ENCODE measurements at places on chromosomes 4 and X. TPM values are rescaled to one million over a fixed set of nuclear protein-coding genes. Genes with fewer than 3 reads are reported as not detected.
A peak's percentile ranks its signal among the peaks of the same experiment; 100 is the strongest.

FSTL5 gene
- total RNA-seq = not detected

MGARP gene
- total RNA-seq = 4.4 TPM

ARHGAP24 gene
- total RNA-seq = 52.5 TPM

ARR3 gene
- total RNA-seq = not detected

TLR7 gene
- under 0.01 TPM for total RNA-seq

GYPB gene
- total RNA-seq = not detected

HCCS gene
- total RNA-seq = 17.7 TPM

KCNE5 gene
- 0.36 TPM for total RNA-seq

DNA sequence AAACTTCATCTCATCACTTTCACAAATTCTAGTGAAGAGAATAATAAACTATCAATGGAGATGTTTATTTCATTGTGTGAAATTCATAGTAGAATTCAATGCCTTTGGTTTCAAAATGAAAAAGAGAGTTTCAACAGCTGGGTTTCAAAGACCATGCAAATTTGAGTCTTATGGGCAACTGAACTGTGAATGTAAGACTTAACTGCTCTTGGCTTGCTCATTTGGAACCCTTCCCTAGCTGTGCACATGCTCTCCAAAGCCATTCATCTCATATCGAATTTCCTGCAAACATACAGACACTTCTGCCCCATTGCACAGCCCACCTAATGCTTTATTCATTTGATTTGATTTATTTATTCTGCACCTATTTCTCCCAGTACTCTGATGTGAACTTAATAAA is 154.5 kb downstream of the GRXCR1 start:
- H3K36me3 ChIP-seq = no peaks in the 10 kb centered on the region
- H3K27me3 ChIP-seq = no peaks in the 10 kb centered on the region
- H3K4me3 ChIP-seq = no peak overlapping the region
- no peaks in the 10 kb centered on the region for H3K4me1 ChIP-seq

DNA sequence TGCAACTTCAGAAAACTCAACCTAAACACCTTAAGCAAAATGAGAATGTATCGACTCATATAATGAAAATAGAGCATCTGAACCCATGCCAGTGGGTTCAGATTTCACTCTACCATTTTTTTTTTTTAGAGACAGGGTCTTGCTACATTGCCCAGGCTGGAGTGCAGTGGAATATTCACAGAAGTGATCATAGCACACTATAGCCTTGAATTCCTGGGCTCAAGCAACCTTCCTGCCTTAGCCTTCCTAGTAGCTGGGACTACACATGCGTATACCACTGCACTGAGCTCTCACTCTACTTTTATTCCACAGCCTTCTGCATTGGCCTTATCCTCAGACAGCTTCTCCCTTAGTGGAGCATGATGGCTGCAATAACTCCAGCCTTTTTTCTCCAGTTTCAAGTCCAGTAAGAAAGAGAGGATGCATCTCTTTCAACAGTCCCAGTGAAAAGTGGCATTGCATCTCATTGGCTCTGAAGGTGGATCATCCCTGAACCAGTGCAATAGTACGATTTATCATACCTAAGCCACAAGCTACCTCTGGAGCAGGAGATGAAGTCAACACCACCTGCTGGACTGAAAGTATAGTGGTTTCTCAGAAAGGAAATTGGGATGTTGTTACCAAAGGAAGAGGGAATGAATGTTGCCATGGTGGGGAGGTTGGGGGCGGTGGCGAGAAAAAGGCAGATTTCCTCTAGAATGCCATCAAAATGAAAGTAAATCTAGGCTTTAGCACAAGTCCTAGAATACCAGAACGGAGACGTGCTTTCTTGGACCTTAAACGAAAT is 2.0 kb upstream of the SOD3 start:
- no peak overlapping the region for H3K27ac ChIP-seq
- DNase-seq = no peak
- peaks cover 18% of the 10 kb centered on the region for H3K4me1 ChIP-seq

- no peaks in the 10 kb centered on the region for H3K27me3 ChIP-seq
- no peaks in the 10 kb centered on the region for H3K4me1 ChIP-seq
- DNase-seq = no peak
- H3K27ac ChIP-seq = no peak overlapping the region
- no peaks in the 10 kb centered on the region for H3K36me3 ChIP-seq
- no peak overlapping the region for H3K4me3 ChIP-seq
These were observed 40.9 kb upstream of the AP1AR start for GRCh38 chr4:112190684-112191083.

- no peaks in the 10 kb centered on the region for H3K36me3 ChIP-seq
- H3K27me3 ChIP-seq = no peaks in the 10 kb centered on the region
- H3K4me1 ChIP-seq = peaks cover 5% of the 10 kb centered on the region
- DNase-seq = no peak
- H3K27ac ChIP-seq = no peak overlapping the region
These were observed 230.3 kb downstream of the UNC5C start for GRCh38 chr4:95318483-95318882.

DNA sequence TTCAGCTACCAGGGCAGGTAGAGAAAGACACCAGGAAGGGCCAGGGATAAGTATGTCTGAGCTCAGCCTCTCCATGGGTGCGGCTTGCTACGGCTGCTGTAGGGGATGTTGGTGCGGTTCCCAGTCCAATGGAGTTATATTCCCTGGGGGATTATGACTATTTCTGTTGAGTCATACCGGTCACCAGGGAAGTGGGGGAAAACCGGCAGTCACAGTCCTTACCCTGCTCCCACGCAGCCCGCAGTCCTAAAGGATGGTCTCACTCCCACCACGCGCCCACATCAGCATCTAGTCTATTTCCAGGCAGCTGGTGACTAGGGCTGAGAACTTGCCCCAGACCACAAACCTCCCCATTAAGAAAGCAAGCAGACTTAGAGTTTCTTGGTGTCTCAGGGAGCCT is 191.6 kb downstream of the VEGFC start:
- H3K27ac ChIP-seq = peak overlapping the region; percentile 92
- H3K36me3 ChIP-seq = no peaks in the 10 kb centered on the region
- peak; percentile 30 for DNase-seq
- no peaks in the 10 kb centered on the region for H3K27me3 ChIP-seq
- H3K4me1 ChIP-seq = peaks cover 16% of the 10 kb centered on the region

DNA sequence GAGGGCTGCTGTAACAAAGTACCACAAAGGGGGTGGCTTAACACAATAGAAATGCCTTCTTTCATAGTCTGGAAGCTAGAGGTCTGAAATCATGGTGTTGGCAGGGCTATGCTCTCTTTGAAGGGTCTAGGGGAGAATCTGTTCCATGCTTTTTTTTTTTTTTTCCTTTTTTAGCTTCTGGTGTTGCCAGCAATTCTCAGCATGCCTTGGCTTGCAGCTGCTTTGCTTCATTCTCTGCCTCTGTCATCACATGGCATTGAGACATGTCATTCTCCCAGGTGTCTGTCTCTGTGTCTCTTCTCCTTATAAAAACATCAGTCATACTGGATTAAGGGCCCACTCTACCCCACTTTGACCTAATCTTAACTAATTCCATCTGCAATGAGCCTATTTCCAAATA is 78.6 kb upstream of the BOD1L1 start:
- H3K27ac ChIP-seq = no peak overlapping the region
- H3K27me3 ChIP-seq = no peaks in the 10 kb centered on the region
- H3K4me3 ChIP-seq = no peak overlapping the region

GRCh38 chrX:15437724-15438123 is 53.5 kb upstream of the VEGFD start:
- no peak overlapping the region for H3K27ac ChIP-seq
- H3K4me1 ChIP-seq = no peaks in the 10 kb centered on the region
- H3K4me3 ChIP-seq = no peak overlapping the region
- H3K36me3 ChIP-seq = no peaks in the 10 kb centered on the region
- H3K27me3 ChIP-seq = no peaks in the 10 kb centered on the region

DNA sequence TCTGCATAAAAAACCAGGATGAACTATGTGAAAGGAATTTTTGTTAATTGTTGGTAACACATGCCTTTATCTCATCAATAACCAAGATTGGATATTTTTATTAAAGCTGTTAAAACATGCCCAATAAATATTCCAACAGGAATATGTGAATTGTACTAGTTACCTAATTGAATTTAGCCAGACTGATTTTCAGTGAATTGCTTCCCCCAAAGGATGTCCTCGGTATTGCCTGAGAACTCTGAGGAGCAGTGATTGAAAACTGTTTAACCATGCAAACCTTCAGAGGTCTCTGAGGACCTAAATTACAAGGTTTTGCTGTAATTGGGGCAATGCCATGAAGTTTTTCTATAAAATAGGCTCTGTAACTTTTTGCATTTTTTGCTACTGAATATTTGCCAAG is 66.6 kb downstream of the BLTP1 start:
- peaks cover 12% of the 10 kb centered on the region for H3K36me3 ChIP-seq
- H3K27ac ChIP-seq = no peak overlapping the region
- no peaks in the 10 kb centered on the region for H3K27me3 ChIP-seq
- peak; percentile 23 for DNase-seq
- H3K4me3 ChIP-seq = no peak overlapping the region
- H3K4me1 ChIP-seq = no peaks in the 10 kb centered on the region

GRCh38 chr4:155705664-155706063 is 39.0 kb downstream of the GUCY1A1 start:
- no peak overlapping the region for H3K27ac ChIP-seq
- no peaks in the 10 kb centered on the region for H3K4me1 ChIP-seq
- no peaks in the 10 kb centered on the region for H3K36me3 ChIP-seq
- H3K4me3 ChIP-seq = no peak overlapping the region
- no peaks in the 10 kb centered on the region for H3K27me3 ChIP-seq

DNA sequence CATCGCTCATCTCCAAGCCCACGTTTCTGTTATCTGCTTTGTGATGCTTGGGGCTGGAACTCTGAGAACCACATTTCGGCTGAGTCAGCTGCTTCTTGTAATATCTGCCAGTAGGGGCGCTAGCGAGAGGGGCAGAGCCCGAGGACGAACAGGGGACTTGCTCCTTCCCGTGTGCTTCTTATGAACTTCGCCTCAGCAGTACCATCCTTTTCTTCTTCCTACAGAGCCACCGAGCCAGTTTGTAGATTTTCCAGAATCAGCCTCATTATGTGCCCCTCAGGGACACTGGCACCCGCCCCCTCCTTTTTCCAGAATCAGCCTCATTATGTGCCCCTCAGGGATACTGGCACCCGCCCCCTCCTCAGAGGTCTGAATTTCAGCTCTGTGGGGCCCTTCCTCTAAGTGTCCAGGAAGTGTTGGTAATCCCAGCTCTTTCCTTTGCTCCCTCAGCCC is 441.7 kb upstream of the RASGEF1B start:
- no peak overlapping the region for H3K4me3 ChIP-seq
- no peaks in the 10 kb centered on the region for H3K27me3 ChIP-seq
- no peaks in the 10 kb centered on the region for H3K4me1 ChIP-seq
- H3K36me3 ChIP-seq = no peaks in the 10 kb centered on the region
- no peak overlapping the region for H3K27ac ChIP-seq

All from osteoblast (primary cell).